ENCODE measurements at places on chromosomes 3 and 15.

DNA sequence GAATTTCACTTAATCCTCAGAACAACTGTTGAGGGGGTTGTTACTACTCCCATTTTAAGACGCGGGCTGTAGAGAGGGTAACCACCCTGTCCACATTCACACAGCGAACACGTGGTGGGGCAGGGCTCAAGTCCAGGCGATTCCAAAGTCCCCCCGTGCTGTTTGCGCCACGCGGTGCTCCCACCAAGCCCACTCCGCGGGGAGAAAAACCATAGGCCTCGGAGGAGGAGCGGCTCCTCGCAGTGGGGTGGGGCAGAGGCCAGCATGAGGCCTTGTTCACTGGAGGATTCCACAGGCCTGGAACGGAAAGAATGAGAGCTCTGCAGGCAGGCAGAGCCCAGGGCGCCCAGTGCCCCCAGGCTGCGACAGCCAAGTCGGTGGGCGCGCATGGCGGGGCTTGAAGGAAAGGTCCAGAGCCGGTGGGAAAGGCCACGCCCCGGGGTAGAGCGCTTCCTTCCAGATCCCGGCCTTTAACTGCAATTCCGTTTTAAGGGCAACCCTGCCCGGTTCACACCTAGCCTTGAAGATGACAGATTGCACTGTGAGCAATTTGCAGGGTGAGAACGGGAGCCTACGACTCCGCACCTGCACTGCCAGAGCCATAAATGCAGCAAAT is 161.8 kb upstream of the TBL1XR1 start:
- DNase-seq: peak; percentile 4

GRCh38 chr3:13254028-13254951 is 165.8 kb downstream of the NUP210 start:
- no peak for DNase-seq

DNA sequence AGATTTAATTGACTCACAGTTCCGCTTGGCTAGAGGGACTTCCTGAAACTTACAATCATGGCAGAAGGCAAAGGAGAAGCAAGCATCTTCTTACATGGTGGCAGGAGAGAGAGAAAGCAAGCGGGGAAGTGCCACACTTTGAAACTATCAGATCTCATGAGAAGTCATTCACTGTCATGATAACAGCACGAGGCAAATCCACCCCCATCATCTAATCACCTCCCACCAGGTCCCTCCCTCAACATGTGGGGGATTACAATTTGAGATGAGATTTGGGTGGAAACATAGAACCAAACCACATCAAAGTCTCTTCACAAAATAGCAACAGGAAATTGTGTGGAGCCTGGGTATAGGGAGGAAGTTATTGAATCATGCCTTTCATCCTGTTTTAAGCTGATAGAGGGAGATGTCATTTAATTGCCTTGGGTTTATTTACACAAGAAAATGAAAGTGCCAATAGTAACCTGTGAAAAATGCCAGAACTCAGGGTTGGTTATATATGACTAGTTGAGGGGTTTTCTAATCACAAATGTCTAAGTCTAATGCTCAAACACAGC is 624.8 kb upstream of the LMCD1 start:
- peak; percentile 17 for DNase-seq

DNA sequence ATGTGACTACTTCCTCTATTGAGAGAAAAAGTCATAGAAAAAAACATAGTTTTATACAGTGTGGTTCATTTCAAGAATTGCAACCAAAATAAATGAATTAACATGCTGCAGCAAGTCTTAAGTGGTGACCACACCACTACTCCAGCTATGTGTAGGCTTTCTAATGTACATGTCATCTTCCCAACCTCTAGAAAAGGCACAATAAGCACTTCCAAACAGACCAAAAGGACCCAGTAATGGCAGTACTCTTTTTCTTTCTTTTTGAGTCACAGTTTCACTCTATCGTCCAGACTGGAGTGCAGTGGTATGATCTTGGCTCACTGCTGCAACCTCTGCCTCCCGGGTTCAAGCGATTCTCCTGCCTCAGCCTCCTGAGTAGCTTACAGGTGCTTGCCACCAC is 219.3 kb upstream of the KBTBD8 start:
- DNase-seq: no peak

- no peak for DNase-seq
Observed at GRCh38 chr15:82968066-82968465, 15.5 kb upstream of the HOMER2 start.

- DNase-seq: no peak
Observed at GRCh38 chr15:27665002-27665401, 434.1 kb downstream of the OCA2 start.

All from stimulated activated CD8-positive, alpha-beta memory T cell treated with anti-CD3 and anti-CD28 coated beads, Interleukin-2, amount 100 ng/mL, for 1 hour (primary cell).